ENCODE measurements at places on chromosomes 2 and 18.

- DNase-seq = no peak
These were observed 494 bp downstream of the ANKZF1 start for GRCh38 chr2:219230059-219230540.

DNA sequence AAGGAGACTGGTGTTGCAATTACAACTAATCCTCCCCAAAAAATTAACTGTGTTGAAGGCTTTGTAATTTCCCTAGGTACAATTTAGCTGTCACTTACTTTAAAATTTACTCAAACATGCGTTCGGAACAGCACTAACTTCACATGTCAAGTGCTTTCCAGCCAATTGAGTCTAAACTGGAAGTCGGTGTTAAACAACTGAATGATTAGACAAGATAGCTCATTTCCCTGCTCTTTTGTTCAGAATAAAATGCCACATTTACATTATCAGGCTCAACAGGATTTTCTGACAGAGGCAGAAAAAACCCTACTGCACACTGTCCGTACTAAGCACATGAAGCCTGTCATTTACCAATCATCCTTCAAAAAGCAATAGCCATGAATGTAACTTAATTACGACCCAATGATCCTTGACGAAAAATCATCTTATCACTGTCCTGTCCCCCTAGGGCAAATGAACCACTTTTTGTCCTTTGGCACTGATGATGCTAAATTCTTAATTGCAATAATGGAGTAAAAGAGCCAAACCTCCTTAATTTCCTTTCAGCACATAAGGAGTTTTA lies 56.0 kb downstream of the LRPPRC start:
- no peak for DNase-seq

- no peak for DNase-seq
These were observed 69.7 kb downstream of the DCC start for GRCh38 chr18:52409727-52410126.

DNA sequence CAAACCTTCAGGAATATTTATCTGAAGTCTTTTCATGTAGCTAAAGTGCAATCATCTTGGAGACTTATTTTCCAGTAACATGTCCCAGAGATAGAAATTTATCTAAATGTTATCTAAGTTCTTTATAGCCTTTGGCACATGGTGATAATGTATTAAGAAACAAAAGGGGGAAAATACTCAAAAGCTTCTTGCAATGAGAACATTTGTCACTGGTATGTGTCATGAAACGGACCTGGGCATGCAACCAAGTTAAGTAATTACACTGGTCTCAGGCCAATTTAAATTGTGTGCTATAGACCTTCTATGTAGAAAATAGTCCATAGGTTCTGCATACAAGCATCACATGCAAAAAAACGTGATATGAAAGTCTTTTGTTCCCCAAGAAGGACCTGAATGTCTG lies 136.2 kb downstream of the SLC8A1 start:
- DNase-seq = no peak

- DNase-seq = no peak
These were observed 2.0 kb upstream of the HK2 start for GRCh38 chr2:74831693-74832530.

DNA sequence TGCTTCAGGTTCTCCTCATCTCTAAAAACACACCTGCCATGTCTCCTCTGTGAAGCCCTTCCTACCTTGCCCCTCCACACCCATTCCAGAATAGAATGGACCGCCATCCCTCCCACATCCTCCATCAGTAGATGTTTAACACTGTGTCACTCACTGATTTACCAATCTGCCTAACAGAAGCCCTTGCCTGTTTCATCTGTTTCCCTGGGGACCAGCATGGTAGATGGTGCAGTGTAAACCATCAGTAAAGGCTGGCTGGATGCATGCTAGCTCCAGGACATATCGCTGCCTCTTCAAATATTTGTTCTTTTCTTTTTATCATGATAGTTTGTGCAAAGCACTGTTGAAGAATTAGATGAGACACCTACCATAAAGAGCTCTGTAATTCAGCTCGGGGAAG lies 271.4 kb downstream of the PIEZO2 start:
- no peak for DNase-seq

DNA sequence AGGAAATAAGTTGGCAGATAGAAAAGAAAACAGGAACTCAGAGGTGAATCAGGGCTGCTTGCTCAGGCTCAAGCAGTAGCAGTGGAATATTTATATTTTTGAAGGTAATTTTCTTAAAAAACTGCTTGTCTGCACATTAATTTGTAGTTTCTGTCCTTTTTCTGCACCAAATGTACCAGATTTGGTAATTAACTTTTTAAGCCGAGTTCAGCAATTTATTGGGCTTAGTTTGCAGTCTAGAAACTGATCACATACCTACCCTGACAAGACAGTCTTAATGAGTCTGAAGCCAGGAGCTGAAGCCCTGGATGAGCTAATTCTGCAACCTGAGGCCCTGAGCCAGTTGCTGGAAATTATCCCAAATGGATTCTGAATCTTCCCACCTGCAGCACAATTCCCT lies 647.0 kb downstream of the TDRD15 start:
- DNase-seq = no peak

GRCh38 chr2:46610021-46610420 lies 130.7 kb downstream of the TMEM247 start:
- DNase-seq = no peak

GRCh38 chr2:144227427-144228105 lies 292.4 kb downstream of the ZEB2 start:
- DNase-seq = no peak

GRCh38 chr2:86087936-86088850 lies 17.5 kb downstream of the POLR1A start:
- no peak for DNase-seq

DNA sequence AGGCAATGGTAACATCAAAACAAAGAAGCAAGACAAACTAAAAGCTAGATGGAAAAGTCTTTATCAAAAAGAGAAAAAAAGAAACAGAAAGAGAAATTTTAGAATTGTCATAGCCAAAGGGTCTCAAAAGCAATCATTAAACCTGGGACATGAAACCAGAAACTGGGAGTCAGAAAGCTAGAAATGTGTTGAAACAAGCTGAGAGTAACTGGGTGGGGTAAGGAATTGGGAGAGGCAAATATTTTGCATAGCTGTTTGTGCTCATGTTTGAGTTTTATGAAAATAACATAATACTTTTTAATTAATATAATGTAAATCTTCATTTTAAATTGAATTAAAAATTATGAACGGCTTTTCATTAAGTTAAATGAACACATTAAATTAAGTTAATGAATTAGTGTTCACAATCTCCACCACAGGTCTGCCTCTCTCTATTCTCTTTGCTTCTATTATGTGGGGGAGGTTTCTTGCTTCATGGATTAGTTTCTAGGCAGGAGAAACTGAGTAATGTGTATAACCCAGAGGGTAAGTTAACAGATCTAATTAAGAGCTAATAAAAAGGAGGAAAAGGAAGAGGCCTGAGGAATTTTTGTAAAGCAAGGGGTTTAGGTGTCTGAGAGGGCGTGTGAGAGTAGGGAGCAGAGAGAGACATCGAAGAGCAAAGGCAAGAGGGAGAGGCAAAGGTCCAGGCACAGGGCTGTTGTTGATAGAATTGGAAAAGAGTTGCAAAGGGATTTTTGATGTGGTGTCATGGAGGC lies 20.0 kb upstream of the SERPINB2 start:
- DNase-seq = no peak

DNA sequence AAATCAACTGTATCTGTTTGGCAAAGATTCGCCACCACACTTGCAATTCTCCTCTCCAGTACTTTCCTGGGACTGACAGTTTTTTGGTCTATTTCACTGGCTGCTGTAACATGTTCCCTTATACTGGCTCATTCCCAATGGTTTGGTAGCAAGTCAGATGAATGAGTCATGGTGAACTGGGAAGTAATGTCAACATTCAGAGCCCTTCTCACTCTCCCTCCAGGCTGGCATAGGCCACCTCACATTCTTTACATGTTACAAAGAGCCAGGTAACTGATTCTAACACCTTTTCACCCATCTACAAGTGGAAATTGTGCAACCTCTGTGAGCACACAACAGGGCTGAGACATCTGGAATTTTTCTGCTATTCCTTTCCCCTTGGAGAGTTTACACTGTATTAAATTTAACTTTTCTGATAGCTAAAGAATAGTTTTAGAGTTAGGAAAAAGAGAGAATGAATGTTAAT lies 111.3 kb upstream of the TLK1 start:
- no peak for DNase-seq

DNA sequence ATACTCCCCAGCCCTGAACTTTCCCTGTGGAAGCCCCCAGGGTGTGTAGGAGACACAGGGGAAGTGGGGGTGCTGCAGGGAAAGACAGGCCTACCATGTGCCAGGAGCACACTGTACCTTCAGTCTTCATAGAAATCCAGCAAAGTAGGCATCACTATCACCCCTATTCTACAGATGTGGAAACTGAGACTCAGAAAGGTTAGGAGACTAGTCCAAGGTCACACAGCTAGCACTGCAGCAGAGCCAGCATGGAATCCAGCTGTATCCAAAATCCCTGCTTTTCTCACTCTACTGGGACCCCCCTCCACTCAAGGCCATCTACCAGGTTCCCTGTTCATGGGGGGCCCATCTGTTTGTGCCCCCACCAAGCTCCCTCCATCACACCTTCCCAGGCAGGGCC lies 6.8 kb downstream of the DNPEP start:
- no peak for DNase-seq

GRCh38 chr2:30315391-30316063 lies 84.2 kb downstream of the LBH start:
- DNase-seq = no peak

DNA sequence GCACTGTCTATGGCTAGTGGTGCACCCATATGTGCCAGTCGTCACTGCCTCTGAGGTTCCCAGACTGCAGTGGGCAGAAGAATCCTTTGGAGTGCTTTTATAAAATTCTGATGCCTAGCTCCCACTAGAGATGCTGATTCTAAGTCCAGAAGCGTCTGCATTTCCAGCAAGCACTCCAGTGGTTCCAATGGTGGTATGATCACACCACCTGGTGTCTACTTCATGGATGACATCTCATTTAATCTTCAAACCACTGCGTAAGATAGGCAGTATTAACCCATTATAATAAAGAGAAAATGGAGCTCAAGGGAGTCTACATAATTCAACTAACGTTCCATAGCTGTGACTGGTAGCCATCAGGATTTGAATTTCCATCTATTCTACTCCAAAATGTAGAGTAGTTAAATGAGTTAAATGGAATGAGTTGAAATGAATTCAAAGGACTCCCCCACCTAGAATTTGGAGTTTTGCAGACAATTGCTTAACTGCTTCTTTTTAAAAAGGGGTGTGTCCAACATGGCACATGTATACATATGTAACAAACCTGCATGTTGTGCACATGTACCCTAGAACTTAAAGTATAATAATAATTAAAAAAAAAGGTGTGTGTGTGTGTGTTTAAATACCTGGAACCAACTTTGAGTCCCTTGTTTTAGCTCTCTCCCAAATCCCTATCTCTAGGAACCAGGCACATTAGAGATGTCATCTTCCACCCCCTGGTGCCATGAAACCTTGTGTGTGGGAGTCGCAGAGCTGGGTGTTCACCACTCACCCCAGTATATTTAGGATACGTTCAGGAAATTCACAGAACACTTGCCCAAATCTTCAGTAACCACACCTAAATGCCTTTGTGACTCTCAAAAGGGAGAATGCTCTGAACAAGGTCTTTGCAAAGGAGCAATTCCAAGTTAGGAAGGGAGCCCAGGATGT lies 14.1 kb downstream of the LAMA3 start:
- DNase-seq = no peak

- no peak for DNase-seq
These were observed 102.2 kb upstream of the ASB18 start for GRCh38 chr2:236366397-236366796.

DNA sequence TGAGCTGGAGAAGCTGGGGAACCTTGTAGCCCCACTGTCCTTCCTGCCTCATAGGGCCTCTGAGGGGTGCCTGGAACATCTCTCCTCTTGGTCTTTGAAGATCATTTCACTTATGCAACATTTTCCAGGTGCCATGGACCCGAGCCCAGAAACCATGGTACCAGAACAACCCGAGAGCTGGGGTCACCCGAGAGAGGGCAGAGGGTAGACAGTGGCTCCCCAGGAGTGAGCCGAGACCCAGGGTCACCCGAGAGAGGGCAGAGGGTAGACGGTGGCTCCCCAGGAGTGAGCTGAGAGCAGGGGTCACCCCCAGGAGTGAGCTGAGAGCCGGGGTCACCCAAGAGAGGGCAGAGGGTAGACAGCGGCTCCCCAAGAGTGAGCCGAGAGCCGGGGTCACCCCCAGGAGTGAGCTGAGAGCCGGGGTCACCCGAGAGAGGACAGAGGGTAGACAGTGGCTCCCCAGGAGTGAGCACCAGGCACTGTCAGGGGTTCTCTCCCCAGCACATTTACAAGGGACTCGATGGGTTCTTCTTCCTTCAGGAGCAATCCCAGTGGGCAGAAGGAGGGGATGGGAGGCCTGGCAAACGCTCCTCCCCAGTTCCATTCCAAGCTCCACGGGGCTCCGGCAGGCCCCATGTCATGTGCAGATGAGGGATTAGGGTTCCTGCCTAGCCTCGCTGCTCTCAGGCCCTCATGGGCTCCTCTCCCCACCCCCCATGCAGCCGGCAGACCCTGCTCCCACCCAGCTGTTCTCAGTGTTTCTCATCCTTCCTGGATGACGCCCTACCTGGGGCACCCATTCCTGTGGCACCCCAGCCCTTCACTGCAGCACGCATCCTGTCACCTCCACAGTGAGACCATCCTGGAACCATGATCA lies 163.5 kb downstream of the RTP5 start:
- DNase-seq = no peak

GRCh38 chr2:20516646-20517341 lies 69.9 kb downstream of the RHOB start:
- DNase-seq = no peak

DNA sequence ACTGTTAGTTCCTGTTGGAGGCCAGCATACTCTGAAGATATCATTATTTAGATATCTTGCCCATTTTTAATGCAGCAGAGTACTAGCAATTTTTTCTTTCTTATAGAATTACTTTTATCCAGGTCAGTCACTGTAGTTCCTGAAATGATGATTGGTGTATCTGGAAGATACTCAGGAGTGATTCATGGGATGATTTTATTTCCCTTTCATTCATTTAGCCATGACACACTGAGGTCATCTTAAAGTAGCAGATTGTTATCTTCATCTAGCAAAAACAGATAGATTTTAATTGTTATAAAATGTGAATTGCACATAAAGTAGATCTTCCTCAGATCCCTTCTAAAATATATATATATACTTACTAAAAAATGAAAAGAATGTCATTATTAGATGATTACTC lies 109.1 kb downstream of the PIK3C3 start:
- no peak for DNase-seq

All from activated T-cell treated with anti-CD3 and anti-CD28 coated beads for 4 hours (primary cell).